Ascending aorta (tissue), 2 donors: ENCODE measurements at places on chromosomes 5 and 9.

- DNase-seq = no peak
Observed at GRCh38 chr5:3995954-3996619, 400.5 kb downstream of the IRX1 start.

GRCh38 chr5:623531-623930 lies 11.4 kb downstream of the CEP72 start:
- DNase-seq = no peak

DNA sequence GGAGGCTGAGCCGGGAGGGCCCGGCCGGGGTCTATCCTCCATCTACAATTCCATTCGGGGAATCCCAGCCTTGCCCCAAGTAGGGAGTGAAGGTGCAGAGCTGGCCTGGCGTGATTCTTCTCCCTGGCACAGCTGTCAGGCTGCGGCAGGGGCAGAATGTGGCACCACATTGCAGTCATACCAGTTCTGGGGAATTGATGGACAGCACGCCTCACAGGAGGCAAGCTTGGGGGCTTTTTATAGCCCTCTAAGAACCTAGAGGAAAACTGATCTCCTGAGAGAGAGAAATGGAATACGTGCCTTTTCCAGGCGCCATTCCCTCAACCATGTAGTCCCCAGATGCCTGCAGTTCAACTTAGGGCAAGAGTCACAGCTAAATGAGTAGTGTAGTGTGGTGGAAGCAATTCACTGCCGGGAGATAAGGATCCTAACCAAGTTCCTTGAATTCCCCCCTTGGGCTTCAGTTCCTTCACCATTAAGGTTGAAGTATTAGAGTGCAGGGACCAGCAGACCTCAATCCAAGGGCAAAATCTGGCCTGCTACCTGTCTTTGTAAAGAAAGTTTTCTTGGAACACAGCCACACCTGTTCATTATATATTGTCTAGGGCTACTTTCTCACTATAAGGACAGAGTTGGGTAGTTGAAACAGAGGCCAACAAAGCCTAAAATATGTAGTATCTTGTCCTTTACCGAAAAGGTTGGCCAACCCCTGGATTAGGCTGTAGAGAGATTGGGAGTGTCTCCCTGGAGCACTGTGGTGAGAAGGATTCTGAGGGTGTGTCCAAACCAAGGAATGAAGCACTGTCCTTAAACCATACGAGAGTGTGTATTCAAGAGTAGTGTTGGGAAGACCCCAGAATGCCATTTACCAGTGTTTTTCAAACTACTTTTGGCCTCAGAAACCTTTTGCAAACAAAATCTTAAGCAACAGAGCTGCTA lies 10.6 kb downstream of the AFAP1L1 start:
- no peak for DNase-seq

GRCh38 chr9:119795395-119795794 lies 426.2 kb upstream of the BRINP1 start:
- DNase-seq = no peak

DNA sequence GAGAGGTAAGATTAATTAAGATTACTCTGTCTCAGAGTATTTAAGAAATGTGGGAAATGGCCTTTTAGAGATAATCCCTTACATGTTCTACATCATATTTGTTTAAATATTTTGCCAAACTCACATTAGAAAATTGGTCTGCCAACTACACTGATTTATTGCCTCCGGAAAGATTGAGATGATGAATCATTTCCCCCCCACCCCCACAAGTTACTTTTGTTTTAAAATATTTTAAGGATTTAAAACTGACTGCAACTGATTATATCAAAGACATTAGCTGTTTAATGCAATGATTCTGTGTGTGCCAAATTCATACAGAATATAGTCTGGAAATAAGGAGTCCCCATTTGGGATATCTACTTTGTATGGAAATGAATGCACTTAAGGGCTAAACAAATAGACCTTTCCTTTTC lies 674.4 kb downstream of the PRR16 start:
- DNase-seq = no peak

DNA sequence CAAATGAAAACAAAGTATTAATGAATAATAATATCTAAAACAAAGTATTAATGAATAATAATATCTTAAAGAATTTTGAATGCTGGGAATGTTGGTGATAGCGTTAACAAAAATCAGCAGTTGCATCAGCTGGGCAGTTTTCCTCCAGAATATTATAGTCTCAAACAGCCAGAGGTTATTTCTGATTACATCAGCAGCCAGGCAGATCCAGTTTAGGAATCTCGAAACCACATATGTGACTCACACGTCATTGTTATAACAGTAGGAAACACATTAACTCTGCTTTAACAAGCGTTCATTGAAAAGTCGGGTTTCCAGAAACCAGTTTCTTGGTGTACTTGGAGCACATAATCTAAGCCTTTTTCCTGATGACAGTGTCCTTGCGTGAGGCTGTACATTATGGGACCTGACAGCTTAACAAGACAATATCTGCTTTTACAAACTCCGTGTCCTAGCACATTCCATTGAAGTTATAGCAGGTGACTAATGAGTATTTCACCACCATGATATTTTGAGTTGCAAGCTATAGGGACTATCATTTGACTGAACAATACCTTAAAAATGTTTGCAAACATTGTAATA lies 559.5 kb upstream of the KLF4 start:
- DNase-seq = no peak

- DNase-seq = no peak
Observed at GRCh38 chr9:112112941-112113681, 62.0 kb downstream of the SUSD1 start.

DNA sequence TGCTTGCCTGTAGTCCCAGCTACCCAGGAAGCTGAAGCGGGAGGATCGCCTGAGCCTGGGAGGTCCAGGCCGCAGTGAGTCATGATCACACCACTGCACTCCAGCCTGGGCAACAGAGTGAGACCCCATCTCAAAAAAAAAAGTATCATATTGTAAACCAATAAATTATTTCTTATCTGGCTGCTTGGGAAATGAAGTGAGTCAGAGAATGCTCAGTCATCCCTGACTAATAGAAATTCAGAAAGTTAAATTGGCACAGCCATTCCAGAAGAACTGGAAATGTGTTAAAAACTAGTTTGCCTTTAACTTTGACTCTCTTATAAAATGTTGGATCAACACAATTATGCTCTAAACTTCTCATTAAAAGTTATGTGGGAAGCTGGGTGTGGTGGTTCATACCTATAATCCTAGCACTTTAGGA lies 9.8 kb upstream of the GNE start:
- DNase-seq = no peak

- no peak for DNase-seq
Observed at GRCh38 chr9:111604054-111604615, 4.7 kb upstream of the PTGR1 start.
